ENCODE measurements at places on chromosomes 16 and 17.

DNA sequence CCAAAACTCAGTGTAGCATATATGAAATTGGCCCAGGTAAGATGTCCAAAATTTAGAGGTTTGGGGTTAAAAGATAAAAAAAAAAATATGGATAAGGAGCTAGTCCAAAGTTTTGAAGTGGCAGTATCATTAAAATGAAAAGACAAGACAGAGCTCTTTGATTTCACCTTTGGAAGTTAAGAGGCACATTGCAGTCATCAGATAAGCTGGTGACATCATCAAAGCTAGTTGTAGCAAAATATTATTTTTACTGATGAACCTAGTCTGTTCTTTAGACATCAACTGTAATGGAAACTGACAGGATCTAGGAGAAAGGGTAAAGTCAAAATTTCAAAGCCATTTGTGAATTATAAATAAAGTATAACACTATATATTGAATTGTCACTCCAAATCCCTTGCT, 603.7 kb upstream of the CDH8 start:
- no peak for DNase-seq

DNA sequence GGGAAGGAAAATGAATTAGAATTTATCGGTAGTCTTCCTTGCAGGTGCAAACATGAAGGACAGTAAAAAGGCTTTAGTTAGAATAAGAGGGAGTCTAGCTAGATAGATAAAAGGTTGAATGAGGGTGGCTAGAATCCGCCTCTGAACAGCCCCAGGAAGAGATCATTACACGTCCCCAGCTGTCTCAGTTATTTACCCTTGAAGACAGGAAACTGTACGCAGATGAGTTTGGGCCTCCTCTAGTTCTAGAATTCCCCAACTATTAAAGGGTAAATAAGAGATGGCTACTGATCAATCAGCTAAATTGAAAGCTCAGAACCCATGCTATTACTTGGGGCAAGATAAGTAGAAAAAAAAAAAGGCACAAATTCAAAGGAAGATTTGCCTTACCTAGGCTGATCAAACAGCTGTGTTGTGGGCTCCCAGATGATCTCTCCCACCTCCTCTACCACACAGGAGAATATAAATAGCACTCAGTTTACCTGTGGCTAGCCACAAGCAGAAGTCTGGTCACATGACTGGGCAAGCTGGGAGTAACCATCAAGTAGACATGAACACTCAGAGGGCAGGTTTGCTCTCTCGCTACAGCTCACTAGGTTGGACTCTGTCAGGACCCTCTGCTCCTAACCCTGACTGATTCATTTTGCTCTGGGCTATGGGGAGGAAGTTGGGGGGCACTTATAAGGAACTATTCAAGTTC, 17.0 kb downstream of the FAM117A start:
- no peak for DNase-seq

DNA sequence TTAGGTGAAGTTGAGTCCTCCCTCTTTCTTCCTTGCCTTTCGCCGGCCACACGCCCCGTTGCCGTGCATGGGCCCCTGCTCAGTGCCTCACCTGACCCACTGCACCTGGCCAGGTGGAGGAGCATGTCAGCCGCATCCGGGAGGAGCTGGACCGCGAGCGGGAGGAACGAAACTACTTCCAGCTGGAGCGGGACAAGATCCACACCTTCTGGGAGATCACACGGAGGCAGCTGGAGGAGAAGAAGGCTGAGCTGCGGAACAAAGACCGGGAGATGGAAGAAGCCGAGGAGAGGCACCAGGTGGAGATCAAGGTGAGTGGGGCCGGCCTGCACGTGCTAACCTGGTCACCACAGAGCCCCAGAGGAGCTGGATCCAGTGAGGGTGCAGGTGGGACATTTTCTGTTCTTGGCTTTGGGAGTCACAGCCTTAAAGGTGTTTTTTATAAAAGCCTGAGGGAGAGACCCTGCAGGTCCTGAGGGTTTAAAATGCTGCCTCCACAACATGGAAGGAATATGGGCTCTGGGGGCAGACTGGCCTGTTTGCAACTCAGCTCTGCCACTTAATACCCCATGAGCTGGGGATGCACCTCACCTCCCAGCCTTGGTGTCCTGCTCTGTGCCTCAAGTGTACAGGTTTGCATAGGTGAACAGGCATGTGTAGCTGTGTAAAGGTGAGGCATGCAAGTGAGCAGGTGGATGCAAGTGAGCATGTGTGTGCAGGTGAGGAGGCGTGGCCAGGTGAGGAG, 12.1 kb upstream of the DBNDD1 start:
- DNase-seq, result peak; percentile 54

GRCh38 chr17:63120406-63120805, 154.4 kb downstream of the TANC2 start:
- DNase-seq, result no peak

DNA sequence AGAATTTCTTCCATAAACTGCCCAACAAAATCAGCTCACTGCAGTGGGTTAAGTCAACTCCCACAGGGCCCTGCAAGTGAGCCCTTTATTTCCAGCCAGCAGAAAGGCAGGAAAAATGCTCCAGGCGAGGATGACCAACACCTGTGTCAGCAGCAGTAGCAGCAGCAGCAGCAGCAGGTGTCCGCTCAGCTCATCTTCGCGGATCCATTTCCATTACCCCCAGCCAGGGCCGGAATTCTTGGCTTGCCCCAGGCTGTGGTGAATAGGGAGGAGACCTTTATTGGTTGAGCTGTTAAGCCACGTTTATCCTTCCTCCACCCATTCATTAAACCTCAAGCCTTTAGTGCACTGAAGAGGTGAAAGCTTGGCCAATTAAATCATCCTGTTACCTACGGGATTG, 46.2 kb downstream of the MARCHF10 start:
- no peak for DNase-seq

DNA sequence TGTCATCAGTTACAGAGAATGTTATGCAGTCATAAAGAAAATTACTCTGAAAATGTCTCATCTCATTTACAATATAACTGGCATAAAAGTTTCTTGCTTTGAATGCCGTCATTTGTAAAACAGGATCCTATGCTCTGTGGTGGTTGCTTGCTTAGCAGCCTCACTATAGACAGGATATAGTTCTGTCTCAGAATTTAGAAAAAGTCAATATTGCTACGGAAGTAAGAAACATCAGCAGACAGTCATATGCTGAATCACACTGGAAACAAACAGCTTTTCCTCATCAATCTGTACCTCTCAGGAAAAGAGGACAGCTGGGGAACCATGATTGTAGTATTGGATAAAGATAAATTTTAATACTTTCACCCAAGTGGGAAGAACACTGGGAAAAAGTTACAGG, 105.5 kb downstream of the MYO1D start:
- no peak for DNase-seq

- no peak for DNase-seq
Observed at GRCh38 chr16:9155871-9156270, 64.4 kb downstream of the HAPSTR1 start.

DNA sequence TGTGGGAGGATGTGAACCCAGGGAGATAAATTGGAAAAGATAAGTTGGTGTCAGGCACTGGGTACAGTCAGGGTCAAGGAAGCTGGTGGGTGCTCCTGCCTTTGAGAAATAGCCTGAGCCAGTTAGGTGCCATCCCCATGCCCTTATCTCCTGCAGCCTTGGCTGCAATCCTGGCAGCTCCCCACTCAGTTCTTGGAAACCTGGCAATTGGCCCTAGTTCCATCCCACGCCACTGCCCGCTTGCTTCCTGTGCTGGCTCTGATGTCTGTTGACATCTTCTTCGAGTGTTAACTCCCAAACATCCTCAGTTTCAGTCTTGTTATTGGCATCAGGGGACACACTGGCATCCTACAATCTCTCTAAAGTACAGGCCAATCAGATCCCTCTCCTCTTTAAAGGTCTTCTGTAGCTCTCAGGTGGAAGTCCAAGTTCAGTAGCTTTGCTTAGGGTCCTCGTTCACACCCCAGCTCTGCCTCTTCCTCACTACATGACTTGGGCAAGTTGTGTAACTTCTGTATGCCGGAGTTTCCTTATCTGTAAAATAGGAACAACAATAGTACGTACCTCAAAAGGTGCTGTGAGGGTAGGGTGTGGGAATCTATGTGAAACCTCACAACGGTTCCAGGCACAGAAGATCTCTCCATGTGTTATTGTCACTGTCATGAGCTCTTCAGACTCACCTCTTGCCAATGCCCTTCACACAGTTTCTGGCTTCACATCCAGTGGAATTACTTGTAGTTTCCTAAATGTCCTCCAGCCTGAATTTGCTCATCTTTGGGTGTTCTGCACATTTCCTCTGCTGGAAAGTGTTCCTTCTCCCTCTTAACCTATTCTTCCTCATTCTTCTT, 13.5 kb upstream of the PRKAR1A start:
- DNase-seq, result no peak

- peak; percentile 39 for DNase-seq
Observed at GRCh38 chr17:50155115-50155819, 4.8 kb upstream of the PPP1R9B start.

DNA sequence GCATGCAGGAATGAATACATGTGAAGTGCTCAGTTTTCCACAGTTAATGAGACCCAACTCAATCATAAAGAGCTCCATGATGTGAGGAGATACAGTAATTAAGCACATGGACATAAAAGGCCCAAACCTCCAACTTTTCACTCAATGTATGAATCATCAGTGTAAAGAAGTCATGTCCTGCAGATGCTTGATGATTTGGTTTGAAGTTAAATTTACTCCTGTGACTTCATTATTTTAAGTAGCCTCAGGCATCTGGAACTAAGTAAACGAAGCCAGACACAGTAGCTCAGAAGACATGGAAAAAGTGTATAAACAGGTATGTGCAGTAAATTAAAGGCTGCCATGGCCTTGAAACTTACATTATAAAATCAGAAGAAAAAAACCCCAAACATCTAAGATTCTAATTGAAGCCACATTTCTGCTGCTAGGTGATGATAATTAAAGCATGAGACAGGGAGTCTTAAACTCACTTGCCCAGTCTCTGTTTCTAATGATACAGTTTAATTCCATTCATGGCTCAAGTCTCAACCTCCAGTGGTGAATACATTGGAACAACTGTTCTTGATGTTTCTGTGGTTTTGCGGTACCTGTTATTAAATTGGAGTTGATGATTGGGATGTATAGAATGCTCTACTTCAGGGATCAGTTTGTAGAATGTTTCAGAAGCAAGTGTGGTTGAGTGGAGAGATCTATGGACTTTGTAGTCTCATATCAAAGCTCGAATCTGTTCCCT, 28.9 kb upstream of the CCL2 start:
- no peak for DNase-seq

- DNase-seq, result no peak
Observed at GRCh38 chr16:88013091-88013609, 61.9 kb downstream of the BANP start.

DNA sequence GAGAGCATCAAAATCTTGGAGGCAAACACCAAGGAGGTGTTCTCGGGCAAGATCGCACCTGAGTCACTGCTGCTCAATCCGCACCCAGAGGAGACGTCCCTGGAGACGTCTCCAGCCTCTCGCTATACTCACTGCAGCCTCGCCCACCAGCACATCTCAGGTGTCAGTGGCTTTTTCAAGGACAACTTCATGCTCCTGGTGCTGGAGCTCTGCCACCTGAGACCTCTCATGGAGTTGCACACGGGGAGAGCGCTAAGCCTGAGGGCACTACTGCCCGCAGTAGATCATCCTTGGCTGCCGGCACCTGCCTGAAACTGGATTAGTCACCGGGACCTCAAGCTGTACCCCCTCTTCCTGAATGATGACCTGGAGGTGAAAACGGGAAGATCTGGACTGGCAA, 2.6 kb upstream of the MBTPS1 start:
- no peak for DNase-seq

GRCh38 chr16:48347980-48348379, 37.2 kb downstream of the SIAH1 start:
- no peak for DNase-seq

GRCh38 chr17:40418428-40418706, 671 bp upstream of the TOP2A start:
- no peak for DNase-seq

- DNase-seq, result no peak
Observed at GRCh38 chr16:50604065-50604418, 55.8 kb downstream of the NKD1 start.

- no peak for DNase-seq
Observed at GRCh38 chr17:63399316-63399715, 46.8 kb downstream of the CYB561 start.

GRCh38 chr16:84610376-84610775, 7.5 kb downstream of the COTL1 start:
- DNase-seq, result no peak

DNA sequence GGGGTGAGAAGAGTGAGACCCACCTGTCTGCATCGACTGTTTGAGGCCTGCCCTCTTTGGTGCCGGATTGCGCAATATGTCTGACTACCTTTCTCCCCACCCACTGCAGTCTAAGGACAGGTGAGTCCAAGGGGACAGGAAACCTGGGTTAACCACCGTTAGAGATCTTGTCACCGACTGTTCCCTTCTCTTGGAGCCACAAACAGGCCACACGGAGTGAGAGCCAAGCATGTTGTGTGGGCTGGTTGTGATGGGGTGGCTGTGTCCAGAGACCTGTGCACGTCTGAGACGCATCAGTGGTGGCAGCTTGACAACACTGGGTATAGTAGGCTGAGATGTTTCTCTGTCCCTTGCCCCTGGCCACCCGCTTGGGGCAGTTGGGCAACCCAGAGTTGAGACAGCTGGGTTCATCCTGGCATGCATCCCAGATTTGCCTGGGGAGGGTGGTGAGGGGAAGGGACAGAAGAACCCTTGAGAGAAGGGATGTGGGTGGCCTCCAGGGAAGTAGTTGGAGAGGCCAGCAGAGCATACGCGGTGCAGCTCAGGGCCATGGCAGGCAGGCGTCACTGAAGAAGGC, 21.4 kb downstream of the MPRIP start:
- DNase-seq, result no peak

GRCh38 chr16:71658771-71659170, 32.8 kb downstream of the MARVELD3 start:
- DNase-seq, result no peak

- DNase-seq, result no peak
Observed at GRCh38 chr16:50185005-50185505, 31.9 kb downstream of the TENT4B start.

DNA sequence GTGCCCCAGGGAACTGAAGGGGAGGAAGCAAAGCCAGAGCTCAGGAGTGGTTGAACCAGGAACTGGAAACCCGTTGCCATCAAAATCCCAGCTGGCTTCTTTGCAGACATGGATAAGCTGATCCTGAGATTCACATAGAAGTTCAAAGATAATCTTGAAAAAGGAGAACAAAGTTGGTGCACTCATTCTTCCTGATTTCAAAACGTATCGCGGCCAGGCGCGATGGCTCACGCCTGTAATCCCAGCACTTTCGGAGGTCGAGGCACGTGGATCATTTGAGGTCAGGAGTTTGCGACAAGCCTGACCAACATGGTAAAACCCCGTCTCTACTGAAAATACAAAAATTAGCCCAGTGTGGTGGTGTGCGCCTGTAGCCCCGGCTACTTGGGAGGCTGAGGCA, 7.1 kb downstream of the RAP1GAP2 start:
- DNase-seq, result no peak

- DNase-seq, result no peak
Observed at GRCh38 chr16:7745276-7745675, 412.6 kb downstream of the RBFOX1 start.

GRCh38 chr17:79810130-79811010, 13.5 kb upstream of the CBX8 start:
- DNase-seq, result peak; percentile 83

GRCh38 chr17:80474961-80475909, 1.2 kb downstream of the NPTX1 start:
- DNase-seq, result no peak

- DNase-seq, result no peak
Observed at GRCh38 chr16:49827805-49828438, 28.0 kb downstream of the ZNF423 start.

- DNase-seq, result peak; percentile 78
Observed at GRCh38 chr17:40122136-40122998, 596 bp downstream of the MSL1 start.

GRCh38 chr16:11640987-11641817, 27.1 kb upstream of the SNN start:
- peak; percentile 57 for DNase-seq

- no peak for DNase-seq
Observed at GRCh38 chr17:81138500-81138899, 26.8 kb upstream of the PVALEF start.

Measured in erythroblast (primary cell).